ENCODE measurements at places on chromosomes 5 and 9.

GRCh38 chr9:27336126-27336525 is 39.2 kb upstream of the EQTN start:
- no peak for DNase-seq

DNA sequence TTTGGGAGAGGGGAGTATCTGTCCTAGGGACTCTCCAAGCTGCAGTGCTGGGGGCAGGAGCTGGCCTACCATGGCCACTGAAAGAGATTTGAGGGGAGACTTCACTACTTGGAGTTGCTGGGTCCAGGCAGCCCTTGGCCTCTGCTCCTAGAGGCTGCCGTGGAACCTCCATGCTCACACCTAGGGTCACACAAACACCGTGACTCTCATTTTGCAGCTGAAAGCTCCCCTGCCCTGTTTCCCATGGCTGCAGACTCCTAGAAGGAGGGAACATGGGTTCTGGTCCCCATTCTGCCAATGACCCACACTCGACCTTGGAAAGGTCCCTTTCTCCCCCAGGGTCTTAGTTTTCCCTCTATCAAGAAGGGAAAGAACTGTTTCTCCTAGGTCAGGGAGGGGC is 147.1 kb upstream of the PPP1R26 start:
- no peak for DNase-seq

GRCh38 chr9:132161743-132162184 is at the start of gene NTNG2:
TSS of gene NTNG2 (plus strand) at chr9:132162058. CDS start at chr9:132166832, 4,774 bp downstream.
- DNase-seq = no peak

- DNase-seq = no peak
These were observed 12.9 kb upstream of the KLF9 start for GRCh38 chr9:70427161-70427945.

GRCh38 chr9:136762915-136763648 is 1.2 kb downstream of the LCN15 start:
- no peak for DNase-seq

DNA sequence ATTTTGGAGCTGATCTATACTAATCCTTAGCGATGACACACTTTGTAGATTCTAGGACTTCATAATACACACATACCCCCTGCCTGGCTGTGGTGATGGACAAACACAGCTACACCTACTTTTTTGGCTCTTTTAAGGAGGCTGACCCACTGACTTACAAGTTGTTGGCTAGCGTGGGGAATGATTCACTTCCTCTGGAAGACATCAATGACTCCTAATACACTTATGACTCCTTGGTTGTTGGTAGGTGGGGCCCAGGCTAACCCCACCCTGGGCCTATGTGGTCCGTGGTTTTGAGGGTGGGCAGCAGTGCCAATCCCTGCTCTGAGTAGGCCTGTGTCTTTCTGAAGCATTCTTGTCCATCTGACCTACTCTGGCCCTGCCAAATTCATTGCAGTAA is 144.4 kb downstream of the SLC12A2 start:
- DNase-seq = no peak

- DNase-seq = no peak
These were observed 400.3 kb downstream of the ZSWIM6 start for GRCh38 chr5:61732369-61732768.

DNA sequence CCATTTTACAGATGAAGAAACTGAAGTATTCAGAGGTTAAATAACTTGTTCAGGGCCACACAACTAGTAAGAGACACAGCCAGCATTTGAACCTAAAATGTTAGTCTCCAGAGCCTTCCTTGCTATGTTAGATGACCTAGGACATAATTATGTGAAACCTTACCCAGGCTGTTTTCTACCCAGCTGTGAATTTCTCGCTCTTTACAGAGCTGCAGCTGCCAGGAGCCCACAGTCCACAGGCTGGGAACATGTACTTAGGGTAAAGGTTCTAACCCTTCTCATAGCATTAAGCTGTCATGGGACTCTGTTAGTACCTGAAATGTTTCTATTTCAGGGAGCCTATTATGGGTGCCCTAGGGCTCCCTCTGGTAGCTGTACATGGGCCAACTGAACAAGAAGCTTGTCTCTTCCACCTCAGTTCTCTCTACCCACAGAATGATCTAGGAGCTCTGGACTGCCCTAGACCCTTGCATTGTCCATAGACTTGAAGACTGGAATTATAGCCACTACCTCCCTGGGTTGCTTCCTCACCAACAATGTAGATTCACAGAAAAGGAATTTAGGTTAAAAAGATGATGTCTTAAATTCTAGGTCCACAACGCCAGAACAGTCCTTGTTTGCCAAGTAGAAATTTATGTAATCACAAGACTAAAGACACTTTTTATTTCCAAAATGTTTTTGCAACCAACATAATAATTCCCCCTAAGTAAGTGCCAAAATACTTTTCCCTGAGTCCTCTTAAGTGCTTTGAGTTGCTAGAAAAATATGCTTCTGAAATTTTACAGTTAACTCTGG is 262.9 kb downstream of the PIK3R1 start:
- peak; percentile 63 for DNase-seq

- no peak for DNase-seq
These were observed 21.4 kb downstream of the SEMA4D start for GRCh38 chr9:89476546-89476945.

GRCh38 chr9:36099718-36100117 is 36.8 kb upstream of the GLIPR2 start:
- DNase-seq = no peak

DNA sequence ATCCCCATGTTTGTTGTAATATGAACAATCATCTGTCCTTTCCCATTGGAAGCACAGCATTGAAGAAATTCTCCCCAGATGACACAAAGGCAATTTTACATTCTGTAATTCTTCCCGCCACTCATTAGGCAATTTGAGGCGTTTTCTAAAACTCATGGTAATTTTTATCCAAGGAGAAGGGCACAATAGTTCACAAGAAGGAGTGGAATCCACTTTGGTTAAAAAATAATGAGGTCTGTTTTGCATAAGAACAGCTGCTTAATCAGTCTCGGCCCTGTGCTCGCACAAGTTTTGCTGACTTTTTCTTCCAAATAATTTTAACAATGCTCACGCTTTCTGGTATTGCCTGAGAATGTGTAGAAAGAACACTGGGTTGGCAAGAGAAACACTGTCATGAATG is 94.0 kb downstream of the CAVIN4 start:
- DNase-seq = no peak

DNA sequence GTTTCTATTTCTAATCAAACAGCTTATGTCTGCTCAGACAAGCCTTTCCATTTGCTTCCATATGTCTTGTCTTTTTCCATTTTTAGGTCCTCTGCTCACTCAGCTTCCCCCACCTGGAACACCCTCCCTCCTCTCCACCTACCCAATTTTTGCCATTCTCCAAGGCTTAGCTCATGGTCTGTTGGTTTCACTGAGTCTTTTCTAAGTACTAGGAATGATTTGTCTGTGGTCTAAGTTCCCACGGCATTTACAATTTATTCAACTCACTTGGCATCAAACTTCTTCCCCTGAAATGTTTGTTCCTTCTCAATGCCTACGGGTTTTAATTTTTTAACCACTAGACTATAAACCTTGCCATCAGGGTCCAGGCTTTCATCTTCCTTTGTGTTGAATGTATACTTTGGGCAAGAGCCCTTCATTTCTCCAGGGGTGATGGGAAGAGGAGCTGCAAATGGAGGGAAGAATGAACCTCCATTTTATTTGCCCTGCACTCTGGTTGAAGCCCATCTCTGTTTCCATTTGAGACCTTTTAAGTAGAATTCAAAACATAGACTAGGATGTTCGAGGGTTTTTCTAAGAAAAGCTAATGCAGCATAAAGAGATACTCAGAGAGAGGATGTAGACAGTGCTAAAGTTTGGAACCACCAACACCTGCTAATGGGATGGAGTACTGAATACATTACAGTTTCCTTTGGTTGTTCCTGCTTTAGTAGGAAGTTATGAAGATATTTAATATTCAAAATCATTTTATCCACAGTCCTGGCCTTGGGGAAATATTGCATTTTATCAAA is 104.0 kb downstream of the PTTG1 start:
- DNase-seq = no peak

DNA sequence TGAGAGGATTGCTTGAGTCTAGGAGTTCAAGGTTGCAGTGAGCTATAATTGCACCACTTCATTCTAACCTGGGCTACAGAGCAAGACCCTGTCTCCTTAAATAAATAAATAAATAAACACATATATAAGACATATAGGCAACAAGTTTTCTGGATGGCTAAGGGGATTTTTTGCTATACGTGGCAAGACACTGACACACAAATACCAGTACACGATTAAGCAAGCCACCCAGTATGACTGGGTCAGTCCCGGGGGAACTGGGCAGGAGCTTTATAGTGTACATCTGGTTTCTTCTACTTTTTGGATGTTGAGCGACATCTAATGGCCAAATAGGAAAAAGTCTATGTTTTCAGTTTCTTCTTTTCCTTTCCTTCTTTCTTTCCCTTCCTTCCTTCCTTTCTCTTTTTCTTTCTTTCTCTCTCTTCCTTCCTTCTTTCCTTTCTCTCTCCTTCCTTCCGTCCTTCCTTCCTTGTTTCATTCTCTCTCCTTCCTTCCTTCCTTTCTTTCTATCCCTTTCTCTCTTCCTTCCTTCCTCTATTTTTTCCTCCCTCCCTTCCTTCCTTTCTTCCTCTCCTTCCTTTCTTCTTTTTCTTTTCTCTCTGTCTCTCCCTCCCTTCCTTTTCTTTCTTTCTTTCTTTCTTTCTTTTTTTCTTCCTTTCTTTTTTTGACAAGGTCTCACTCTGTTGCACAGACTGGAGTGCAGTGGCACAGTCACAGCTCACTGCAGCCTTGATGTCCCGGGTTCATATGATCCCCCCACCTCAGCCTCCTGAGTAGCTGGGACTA is 47.0 kb upstream of the PLIN2 start:
- peak; percentile 36 for DNase-seq

Measured in DMS 273 treated with DMSO at 0.1 percent for 48 hours (cell line).